ENCODE measurements at places on chromosomes 12 and 14.

DNA sequence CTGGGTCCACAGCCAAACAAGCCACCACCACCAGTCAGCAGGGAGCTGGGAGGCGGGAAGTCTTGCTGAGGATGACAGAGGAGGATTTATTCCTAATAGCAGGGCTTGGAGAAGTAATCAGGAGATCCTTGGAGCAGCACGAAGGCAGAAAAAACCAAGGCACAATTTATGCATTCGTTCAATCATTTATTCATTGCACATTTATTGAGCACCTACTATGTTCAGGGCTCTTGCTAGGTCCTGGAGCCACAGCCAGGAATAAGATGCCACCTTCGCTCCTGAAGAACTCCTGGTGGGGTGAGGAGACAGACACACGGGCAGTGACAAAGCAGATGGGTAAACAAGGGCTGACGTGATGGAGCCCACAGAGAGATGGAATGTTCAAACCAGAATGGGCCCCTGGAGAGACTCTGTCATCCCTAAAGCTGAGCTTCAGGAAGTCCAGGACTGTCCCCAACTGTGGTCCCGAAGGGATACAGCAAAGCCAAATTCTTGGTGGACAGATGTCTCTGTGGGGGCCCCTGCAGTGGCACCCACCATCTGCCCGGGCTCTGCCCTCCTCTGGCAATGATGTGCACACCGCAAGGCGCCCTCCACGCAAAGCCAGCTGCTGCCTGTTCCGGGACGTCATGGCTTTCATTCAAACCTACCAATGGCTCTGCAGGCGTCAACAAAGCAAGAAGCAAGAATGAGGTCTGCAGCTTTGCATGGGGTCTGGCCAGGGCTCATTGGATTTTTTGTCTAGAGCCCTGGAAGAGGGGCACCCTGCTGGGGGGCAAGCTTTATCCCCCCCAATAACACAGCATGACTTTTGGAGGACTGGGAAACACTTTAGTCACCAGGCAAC, 3.0 kb upstream of the TESC start:
- no peaks in the 10 kb centered on the region for H3K36me3 ChIP-seq
- H3K4me1 ChIP-seq = peaks cover 28% of the 10 kb centered on the region
- H3K27me3 ChIP-seq = peaks cover 26% of the 10 kb centered on the region
- no peak overlapping the region for H3K4me3 ChIP-seq
- DNase-seq = no peak
- no peak overlapping the region for H3K27ac ChIP-seq

DNA sequence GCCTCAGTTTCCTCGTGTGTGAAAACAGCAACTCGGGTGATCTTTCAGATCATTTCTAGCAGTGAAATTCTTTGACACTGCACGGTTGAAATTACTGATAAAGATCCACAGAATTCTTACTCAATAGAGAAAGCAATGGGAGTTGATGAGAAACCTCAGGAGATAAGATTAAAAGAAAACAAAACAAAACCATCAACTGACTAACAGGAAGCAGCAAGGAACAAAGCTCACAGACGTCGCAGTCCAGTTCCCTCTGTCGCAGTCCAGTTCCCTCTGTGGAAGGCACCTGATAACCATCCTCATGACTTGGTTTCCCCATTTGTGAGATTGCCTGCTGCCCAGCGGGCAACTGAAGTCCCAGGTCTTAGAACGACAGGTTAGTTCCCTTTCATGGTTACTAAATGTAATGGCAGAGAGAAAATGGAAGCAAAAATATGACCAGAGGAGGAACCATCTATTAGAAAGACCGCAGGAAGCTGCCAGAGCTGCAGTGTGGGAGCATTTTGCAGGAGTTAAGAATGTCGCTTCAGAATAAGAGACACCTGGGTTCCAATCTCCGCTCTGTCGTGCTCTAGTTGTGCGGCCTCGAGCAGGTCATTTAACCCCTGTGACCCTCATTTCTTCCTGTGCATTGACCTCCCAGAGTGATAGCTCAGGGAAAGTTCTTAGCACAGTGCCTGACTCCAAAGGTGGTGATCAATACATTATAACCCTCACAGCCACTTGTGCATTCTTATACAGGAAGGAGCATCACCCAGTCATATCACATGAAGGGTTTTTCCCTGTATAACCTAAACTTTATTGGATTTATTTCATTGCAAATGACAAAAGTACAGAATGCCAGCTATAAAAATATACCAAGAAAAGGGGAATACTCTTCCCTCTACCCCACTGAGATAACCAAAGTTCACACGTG, 5.1 kb upstream of the MED13L start:
- H3K36me3 ChIP-seq = no peaks in the 10 kb centered on the region
- peaks cover 36% of the 10 kb centered on the region for H3K4me1 ChIP-seq
- H3K27ac ChIP-seq = peak overlapping the region; percentile 34
- H3K4me3 ChIP-seq = peak overlapping the region; percentile 67
- H3K27me3 ChIP-seq = peaks cover 8% of the 10 kb centered on the region

- DNase-seq = no peak
- no peaks in the 10 kb centered on the region for H3K4me1 ChIP-seq
- H3K27ac ChIP-seq = no peak overlapping the region
- no peak overlapping the region for H3K4me3 ChIP-seq
Observed at GRCh38 chr14:77270361-77271112, 469 bp downstream of the NGB start.

DNA sequence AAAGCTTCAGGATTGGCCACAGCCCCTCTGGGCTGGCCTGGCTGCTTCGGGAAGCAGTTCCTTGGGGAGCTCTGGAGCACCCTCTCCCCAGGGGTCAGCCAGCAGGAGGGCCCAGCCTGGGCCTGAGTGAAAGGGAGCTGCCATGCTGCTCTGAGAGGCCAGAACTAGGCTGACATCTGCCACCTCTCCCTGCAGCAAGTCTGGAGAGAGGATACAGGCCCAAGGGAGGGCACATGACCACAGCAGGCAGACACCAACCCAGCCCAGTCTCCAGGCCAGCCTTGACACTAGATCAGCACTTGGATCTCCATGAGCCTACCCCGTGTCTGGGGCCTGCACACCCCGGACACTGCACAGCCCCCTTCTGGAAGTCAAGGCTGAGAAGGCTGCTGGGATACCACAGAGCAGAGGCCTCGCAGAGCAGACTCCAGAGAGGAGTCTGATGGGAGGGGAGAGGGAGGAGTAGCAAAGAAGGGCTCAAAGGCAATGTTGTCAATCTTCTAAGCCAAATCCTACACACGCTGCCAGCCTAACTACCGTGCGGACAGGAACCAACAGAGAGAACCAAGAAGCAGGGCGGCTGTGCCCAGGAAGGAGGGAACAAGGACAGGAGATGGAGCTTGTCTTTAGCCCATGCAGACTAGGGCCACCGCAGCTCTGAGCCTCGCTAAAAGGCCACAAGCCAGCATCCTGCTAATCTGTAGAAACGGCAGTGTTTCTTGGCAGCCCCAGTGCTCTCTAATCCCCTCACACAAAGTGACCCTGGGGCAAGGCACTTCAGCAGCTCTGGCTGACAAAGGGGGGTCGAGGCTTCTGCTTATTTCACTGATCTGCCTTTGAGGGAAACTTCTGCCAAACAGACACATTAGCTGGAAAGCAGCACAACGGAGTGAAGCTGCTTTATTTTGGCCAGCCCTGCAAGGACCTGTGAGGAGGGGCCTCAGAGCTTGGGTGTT, 12.9 kb downstream of the COL2A1 start:
- H3K4me3 ChIP-seq = no peak overlapping the region
- H3K4me1 ChIP-seq = peaks cover 17% of the 10 kb centered on the region
- H3K27me3 ChIP-seq = peaks cover 68% of the 10 kb centered on the region
- H3K36me3 ChIP-seq = no peaks in the 10 kb centered on the region
- H3K27ac ChIP-seq = no peak overlapping the region

DNA sequence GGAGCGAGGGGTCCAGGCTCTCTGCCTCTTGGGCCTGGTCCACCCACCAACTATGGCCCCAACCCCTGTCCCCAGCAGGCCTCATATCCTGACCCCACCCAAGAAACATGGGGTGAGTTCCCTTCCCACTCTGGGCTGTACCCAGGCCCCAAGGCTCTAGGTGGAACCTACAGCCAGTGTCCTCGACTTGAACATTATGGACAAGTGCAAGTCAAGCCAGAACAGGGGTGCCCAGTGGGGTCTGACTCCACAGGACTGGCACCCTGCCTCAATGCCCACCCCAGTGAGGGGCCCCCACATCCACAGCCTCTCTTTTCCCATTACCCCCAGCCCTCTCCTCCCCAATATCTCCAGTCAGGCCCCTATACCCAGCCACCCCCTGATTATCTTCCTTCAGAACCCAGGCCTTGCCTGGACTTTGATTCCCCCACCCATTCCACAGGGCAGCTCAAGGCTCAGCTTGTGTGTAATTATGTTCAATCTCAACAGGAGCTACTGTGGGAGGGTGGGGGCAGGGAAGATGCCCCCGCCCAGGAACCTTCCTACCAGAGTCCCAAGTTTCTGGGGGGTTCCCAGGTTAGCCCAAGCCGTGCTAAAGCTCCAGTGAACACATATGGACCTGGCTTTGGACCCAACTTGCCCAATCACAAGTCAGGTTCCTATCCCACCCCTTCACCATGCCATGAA, 8.6 kb downstream of the ARHGAP9 start:
- DNase-seq = no peak
- H3K4me3 ChIP-seq = no peak overlapping the region
- H3K27ac ChIP-seq = no peak overlapping the region
- no peaks in the 10 kb centered on the region for H3K27me3 ChIP-seq

DNA sequence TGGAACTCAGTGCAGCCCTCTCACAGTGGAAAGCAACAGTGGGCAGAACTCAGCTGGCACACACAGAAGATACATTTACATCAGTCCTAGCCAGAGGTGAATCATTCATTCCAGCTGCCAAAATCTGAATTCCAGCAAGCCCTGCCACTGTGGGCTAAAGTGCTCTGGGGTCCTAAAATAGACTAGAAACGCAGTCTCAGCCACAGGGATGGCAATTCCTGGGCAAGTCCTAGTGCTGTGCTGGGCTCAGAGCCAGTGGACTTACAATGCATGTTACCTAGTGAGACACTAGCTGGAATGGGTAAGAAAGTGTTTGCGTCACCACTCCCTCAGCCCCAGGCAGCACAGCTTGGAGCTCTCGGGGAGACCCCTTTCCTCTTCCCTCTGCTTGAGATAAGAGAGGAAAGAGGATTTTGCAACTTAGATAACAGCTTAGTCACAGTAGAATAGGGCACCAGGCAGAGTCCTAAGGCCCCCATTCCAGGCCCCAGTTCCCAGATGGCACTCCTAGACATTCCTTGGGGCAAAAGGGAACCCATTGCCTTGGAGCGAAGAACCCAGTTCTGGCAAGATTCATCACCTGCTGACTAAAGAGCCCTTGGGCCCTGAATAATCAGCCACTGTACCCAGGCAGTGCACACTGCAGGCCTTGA, 592.9 kb downstream of the FSCB start:
- H3K4me3 ChIP-seq = no peak overlapping the region
- H3K27me3 ChIP-seq = no peaks in the 10 kb centered on the region
- no peaks in the 10 kb centered on the region for H3K4me1 ChIP-seq

GRCh38 chr14:39212034-39212433, 21.7 kb upstream of the MIA2 start:
- H3K4me1 ChIP-seq = peaks cover 17% of the 10 kb centered on the region
- no peak for DNase-seq
- H3K4me3 ChIP-seq = no peak overlapping the region

DNA sequence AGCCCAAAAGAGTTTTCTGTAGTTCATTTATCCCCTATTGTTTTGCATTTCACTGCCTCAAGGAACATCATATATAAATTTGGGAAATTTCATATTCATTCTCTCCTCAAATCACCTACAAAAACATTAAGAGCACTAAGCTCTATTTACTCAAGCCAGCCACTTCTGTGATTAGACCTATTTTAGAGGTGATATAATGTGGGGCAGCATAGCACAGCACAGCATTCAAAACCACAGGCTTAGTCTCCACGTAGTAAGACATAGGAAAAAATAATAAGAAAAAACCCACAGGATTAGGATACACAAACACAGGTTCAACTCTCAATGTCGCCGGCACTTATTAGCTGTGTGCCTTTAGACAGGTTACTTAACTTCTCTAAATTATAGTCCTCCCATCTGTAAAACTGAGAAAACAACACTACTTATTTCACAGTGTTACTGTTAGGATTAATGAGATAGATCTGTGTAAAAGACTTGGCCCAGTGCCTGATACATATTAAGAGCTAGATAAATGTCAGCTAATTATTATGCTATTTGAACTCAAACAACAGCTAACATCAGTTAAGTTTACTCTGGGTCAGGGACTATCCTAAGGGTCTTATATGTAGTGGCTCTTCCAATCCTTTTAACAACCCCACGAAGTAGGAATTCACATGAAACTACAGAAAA, 20.3 kb downstream of the DCAF5 start:
- H3K4me1 ChIP-seq = peaks cover 40% of the 10 kb centered on the region
- no peak overlapping the region for H3K27ac ChIP-seq
- H3K36me3 ChIP-seq = peaks cover 3% of the 10 kb centered on the region
- H3K4me3 ChIP-seq = no peak overlapping the region
- DNase-seq = no peak
- no peaks in the 10 kb centered on the region for H3K27me3 ChIP-seq

- no peak for DNase-seq
- no peak overlapping the region for H3K4me3 ChIP-seq
- no peaks in the 10 kb centered on the region for H3K36me3 ChIP-seq
- H3K27ac ChIP-seq = no peak overlapping the region
- no peaks in the 10 kb centered on the region for H3K27me3 ChIP-seq
Observed at GRCh38 chr12:111636209-111636945, 37.3 kb upstream of the ATXN2 start.

DNA sequence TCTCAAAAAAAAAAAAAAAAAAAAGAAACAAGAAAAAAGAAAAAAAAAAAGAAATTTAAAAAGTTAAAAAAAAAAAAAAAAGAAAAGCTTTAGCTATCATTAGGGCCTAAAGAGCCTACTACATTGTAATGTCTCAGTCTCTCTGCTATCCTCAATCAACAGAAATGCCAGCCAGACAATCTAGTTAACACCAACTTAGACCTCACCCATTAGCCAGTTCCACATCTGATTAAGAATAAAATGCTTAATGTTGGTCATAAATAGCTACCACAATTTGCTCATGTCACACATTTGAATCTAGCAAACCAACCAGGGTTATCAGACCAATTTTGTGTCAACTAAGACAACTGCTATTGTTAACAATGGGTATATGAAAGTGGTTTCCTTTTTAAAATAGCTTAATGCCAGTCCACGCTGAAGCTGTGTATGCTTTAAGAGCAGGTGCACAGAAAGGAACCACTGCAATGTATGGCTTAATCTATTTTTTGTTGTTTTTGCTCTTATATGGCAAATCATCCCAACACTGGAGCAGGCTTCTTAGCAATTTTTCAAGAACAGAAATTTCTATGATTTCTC, 45.5 kb upstream of the SELPLG start:
- no peak overlapping the region for H3K27ac ChIP-seq
- H3K4me3 ChIP-seq = no peak overlapping the region
- H3K36me3 ChIP-seq = peaks cover 7% of the 10 kb centered on the region
